ENCODE measurements at places on chromosomes 3 and 15.
A peak's percentile ranks its signal among the peaks of the same experiment; 100 is the strongest.

- DNase-seq = no peak
Observed at GRCh38 chr15:38049891-38050290, 115.5 kb downstream of the TMCO5A start.

DNA sequence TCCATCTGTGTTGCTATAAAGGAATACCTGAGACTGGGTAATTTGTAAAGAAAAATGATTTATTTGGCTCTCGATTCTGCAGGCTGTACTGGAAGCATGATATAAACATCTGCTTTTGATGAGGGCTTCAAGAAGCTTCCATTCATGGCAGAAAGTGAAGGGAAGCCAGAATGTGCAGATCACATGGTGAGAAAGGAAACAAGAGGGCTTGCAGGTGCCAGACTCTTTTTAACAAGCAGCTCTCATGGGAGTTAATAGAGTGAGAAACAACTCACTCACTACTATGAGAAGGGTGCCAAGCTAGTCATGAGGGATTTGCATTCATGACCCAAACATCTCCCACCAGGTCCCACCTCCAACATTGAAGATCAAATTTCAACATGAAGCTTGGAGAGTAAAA is 247.2 kb downstream of the ZIC4 start:
- no peak for DNase-seq

GRCh38 chr3:169264711-169265110 is 398.8 kb downstream of the MECOM start:
- no peak for DNase-seq

GRCh38 chr3:59430341-59430740 is 380.5 kb upstream of the CFAP20DC start:
- DNase-seq = no peak

DNA sequence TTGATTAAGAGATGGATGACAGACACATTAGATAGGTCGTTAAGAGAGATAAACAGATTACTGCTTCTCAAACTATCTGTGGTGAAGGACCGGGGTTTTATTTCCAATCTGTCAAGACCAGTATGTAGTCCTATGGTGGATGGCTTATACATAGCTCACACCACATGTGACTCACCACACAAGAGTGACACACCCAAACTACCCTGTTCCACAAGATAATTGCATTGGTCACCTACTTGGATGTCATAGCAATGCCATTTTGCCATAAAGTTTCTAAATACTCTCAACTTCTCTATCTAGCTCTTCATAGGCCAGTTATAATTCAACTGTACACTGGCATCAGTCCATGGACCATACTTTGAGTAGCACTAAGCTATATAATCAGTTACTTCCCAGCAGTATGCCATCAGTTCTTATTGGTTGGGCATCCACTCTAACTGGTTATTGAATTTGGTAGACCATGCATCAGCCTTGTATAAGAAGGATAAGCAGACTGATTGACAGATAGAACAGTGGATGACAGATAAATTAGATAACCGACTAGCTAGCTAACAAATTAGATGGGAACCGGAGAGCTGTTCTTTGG is 11.6 kb downstream of the WWTR1 start:
- no peak for DNase-seq

GRCh38 chr3:141346007-141346406 is 22.3 kb upstream of the ZBTB38 start:
- no peak for DNase-seq

DNA sequence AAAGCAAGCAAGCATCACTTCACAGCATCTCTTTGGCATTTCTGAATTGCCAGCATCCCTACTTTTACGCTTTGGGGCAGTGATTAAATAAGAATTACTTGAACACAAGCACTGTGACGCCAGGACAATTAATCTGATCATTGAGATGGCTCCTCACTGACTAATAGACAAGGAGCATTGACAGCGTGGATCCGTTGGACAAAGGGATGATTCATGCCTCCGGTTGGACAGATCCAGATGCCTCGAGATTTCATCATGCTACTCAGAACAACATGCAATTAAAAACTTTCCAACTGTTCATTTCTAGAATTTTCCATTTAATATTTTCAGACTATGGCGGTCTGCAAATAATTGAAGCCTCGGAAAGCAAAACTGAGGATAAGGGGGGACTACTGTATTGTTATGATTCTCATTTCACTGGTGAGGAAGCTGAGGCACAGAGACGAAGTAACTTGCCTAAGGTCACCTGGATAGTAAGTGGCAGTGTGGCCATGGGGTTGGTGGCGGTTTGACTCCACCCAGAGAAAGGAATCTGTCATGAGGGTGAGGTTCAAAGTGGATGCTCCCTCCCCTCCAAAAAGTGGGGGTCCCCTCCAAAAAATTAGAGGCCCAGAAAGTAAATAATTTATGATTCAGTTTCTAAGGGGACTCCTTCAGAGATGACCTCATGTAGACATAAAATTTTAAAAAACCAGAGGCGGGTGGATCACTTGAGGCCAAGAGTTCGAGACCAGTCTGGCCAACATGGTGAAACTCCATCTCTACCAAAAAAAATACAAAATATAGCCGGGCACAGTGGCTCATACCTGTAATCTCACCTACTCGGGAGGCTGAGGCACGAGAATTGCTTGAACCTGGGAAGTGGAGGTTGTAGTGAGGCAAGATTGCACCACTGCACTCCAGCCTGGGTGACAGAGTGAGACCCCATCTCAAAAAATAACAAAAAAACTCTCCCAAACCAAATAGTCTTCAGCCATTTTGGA is 12.3 kb upstream of the PGPEP1L start:
- no peak for DNase-seq

DNA sequence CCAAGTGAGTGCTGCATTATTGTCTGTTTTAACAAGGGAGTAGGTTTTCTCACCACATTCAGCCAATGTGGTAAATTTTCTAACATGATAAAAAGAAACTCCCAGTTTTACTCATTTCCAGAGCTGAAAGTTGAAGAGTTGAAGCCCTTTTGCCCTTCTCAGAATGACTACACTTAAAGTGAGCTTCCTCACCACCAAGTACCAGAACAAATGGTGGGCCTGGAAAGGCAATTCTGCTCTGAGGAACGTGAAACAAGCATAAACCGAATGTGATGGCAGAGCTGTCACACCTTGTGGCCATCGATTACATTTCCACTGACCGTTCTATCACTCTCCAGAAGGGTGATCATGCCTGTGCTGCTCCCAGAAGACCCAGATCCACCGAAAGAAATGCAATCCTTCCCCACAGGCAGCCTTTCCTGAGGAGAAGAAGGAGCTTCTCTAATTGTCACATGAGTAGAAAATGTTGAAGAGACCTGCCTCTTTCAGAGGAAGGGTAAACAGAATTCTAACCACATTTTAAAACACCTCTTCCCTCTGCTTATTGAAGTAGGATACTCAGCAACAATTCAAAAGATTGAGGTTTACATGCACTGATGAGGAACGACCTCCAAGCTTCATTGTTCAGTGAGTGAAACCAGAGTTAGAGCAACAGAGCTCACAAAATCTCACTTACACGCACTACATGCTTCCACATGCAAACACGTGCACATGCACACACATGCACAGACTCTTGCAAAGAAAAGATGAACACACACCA is 21.4 kb upstream of the CCR9 start:
- no peak for DNase-seq

- no peak for DNase-seq
Observed at GRCh38 chr3:126423191-126424038, 28.7 kb downstream of the CFAP100 start.

GRCh38 chr3:100993309-100993708 is at the start of gene ABI3BP:
Gene ABI3BP, minus strand, starts transcription at chr3:100993421. Its CDS starts 37 bp downstream, at chr3:100993384.
- DNase-seq = peak; percentile 42

- no peak for DNase-seq
Observed at GRCh38 chr3:79618883-79619282, 148.9 kb downstream of the ROBO1 start.

- no peak for DNase-seq
Observed at GRCh38 chr3:38165722-38166387, 518 bp downstream of the OXSR1 start.

DNA sequence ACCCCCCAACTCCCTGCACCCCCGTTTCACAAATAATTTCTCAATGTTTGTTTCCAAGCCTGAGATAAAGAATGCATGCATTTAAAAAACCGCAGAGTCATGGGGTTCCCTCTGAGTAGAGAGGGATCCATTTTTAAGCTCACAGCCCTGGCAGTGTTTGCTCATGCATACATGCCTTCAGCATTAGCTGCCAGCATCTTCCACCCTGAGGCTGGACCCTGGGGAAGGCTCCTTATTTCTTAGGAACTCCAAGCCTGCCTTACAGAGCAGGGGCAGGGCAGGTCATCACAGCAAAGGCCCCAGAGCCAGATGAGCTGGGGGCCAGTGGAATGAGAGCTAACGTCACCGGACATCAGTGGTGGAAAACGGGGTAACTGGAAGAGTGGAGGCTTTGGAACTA is 31.3 kb downstream of the TLE3 start:
- DNase-seq = peak; percentile 24

- DNase-seq = no peak
Observed at GRCh38 chr3:38205472-38205805, 40.1 kb downstream of the OXSR1 start.

- DNase-seq = no peak
Observed at GRCh38 chr15:27084844-27085243, 113.9 kb downstream of the GABRG3 start.

GRCh38 chr3:196360586-196360985 is 22.4 kb upstream of the TM4SF19 start:
- DNase-seq = no peak

GRCh38 chr3:66667263-66667662 is 166.4 kb upstream of the LRIG1 start:
- DNase-seq = no peak

DNA sequence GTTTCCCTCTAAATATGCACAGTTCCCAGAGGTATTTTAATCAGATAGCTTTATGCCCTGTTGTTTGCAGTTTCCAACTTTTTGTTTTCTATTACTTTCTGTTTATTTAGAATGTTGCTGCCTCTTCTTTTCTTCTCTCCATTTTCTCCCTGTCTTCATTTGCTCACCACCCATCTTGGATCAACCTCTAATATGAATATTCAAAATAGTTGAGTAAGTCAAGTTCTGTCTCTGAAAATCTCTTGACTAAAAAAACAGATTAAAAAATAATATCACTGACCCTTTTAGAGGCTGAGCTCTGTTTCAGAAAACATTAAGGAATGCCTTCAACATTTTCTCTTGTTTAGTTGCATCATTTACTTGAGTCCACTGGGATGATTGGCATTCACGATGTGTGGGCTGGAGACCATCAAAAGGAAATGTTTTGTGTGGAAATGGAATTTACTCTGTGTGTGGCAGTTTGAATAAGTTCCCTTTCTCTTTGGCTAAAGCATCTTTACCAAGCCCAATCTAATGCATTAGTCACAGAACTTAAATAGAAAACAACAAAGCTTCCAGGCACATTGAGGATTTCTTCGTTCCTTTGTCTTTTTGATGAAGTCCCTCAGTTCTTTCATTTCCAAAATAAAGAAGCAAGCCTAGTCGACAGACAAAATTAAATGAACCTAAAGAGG is 633.9 kb upstream of the TGFBR2 start:
- peak; percentile 8 for DNase-seq

DNA sequence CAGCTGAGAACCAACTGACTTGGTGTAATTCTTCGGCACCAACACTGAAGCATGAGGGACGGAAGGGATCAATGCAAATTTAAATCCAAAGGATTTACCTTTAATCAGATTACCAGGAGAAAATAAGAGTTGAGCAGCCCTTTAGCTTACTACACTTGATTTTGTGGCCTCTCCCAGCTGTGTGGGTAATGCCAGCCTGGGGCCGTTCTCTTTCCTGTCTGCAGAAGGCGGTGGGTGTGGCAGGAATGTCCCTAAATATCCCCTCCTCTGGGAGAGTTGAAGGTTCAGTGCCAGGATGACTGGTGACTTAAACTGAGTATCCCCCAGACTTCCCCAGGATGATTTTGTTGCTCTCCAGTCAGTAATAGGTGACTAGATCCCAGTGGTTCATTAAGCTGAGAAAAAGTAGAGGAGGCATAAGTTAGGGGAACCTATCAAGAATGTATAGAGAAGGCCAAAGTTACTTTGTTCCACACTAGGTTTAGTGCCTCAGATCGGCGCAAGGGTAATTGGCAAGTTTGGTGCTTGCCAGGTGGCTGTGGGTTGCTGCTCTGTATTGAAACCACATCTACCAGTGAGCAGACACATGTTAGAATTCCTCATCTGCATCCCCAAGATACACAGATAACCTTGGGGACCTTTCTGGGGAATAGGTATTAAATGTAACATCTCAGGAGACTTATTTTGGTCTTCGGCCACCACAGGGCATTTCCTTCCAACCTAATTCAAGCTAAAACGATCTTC is 23.1 kb downstream of the MAPKBP1 start:
- no peak for DNase-seq

GRCh38 chr3:195397524-195397923 is 45.3 kb downstream of the ACAP2 start:
- no peak for DNase-seq

DNA sequence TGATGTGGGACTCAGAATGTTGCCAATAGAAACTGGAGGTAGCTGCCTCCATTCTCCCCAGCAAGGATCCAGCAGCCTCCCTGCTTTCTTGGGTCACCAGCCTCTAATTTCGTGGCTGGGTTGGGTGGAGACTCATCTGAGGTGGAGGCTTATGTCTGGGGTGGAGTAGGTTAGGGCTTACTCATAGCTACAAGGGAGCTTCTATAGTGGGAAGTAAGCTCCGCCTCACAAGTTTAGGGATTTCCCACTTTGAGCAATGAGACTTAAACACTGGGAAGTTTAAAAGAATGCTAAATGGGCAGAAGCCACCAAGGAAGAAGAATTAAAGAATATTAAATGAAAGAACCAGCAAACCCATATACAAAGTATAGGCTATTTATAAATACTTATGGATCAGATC is 63.8 kb downstream of the GJD2 start:
- peak; percentile 10 for DNase-seq

DNA sequence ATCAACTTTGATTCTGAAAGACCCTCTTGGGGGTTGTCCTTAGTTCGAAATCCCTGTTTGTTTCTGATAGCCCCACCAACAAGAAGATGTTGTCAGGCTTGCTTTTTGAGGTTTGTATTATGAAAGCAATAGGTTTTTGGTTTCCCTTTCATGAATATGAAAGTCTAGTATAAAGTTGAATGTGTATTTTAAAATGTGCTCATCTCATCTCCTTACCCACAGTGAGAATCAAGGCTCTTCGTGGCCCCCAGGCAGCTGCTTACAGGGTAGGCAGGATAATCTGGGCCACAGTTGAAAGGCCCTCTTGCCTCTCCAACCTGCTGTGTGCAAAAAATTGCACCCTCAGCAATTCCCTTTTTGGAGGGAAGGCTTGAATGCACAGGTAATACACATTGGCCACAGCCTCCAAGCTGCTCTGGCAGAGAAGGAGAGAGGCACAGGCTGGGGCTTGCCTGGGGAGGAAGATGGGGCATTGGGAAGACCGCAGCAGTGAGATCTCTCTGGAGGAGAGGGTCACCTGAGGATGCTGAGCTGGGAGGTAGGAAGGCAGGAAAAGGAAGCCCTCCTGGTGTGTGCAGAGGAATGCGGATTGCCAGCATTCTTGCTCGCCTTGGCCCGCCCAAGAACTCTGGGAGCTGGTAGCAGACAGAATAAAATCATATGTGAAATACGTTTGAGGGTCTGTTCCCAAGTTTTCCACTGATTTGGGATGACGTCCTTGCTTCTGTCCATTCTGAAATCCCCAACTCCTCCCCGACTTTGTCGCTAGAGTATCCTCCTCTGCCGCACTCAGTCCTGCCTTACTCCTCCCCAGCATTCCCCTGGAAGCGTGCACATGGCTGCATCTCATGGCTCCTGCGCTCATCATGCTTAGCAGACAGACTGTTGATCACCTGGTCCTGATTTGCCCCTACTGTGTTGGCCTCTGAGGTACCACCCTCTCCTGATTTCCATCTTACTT is 196.4 kb downstream of the RPLP1 start:
- no peak for DNase-seq

All from AG04450 (cell line).